Activated CD8-positive, alpha-beta T cell treated with anti-CD3 and anti-CD28 coated beads for 36 hours (primary cell): ENCODE measurements at places on chromosomes 5 and 9. TPM values are rescaled to one million over a fixed set of nuclear protein-coding genes. Genes with fewer than 3 reads are reported as not detected.

- no peak for DNase-seq
- no peaks in the 10 kb centered on the region for H3K36me3 ChIP-seq
- H3K4me1 ChIP-seq = peaks cover 6% of the 10 kb centered on the region
Measured at GRCh38 chr9:34579104-34579807, 10.3 kb downstream of the CNTFR start.

GRCh38 chr5:50553560-50553984 is 112.5 kb upstream of the EMB start:
- no peak overlapping the region for H3K4me3 ChIP-seq
- H3K27me3 ChIP-seq = no peaks in the 10 kb centered on the region
- peaks cover 13% of the 10 kb centered on the region for H3K4me1 ChIP-seq
- no peaks in the 10 kb centered on the region for H3K36me3 ChIP-seq
- no peak for DNase-seq

DNA sequence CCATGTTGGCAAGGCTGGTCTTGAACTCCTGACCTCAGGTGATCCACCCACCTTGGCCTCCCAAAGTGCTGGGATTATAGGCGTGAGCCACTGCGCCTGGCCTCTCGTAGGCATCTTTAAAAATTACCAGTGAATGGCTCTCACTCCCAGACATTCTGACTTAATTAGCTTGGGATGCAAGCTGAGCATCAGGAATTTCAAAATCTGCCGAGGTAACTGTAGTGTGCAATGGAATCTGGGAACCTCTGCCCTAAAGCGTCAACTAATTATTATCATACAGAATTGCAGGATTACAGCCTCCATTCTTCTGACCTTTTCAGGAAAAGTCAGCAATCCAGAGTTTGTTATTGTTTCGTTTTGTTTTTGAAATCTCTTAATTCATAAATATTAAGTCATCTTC is 213.4 kb upstream of the DMAC1 start:
- H3K36me3 ChIP-seq = no peaks in the 10 kb centered on the region
- no peak for DNase-seq
- H3K27me3 ChIP-seq = no peaks in the 10 kb centered on the region
- H3K4me1 ChIP-seq = no peaks in the 10 kb centered on the region
- no peak overlapping the region for H3K27ac ChIP-seq
- H3K4me3 ChIP-seq = no peak overlapping the region

GRCh38 chr5:10352430-10353240 is 860 bp upstream of the MARCHF6 start:
- peak overlapping the region; percentile 94 for H3K4me3 ChIP-seq
- DNase-seq = peak; percentile 47
- H3K36me3 ChIP-seq = peaks cover 2% of the 10 kb centered on the region
- H3K4me1 ChIP-seq = peaks cover 31% of the 10 kb centered on the region

The KCNIP1 gene
- total RNA-seq = not detected

The MARCHF3 gene
- 6.1 TPM for total RNA-seq
